ENCODE measurements at places on chromosomes 1 and 21. TPM values are rescaled to one million over a fixed set of nuclear protein-coding genes. Genes with fewer than 3 reads are reported as not detected.

- no peak for DNase-seq
Measured at GRCh38 chr1:54027848-54028247, 9.9 kb upstream of the LDLRAD1 start.

GRCh38 chr1:32353431-32353830 lies 8.9 kb downstream of the FAM229A start:
- DNase-seq, result no peak

NUDT4B gene
- total RNA-seq, result 0.74 TPM

EXO5 gene
- total RNA-seq, result 5.1 TPM

DNA sequence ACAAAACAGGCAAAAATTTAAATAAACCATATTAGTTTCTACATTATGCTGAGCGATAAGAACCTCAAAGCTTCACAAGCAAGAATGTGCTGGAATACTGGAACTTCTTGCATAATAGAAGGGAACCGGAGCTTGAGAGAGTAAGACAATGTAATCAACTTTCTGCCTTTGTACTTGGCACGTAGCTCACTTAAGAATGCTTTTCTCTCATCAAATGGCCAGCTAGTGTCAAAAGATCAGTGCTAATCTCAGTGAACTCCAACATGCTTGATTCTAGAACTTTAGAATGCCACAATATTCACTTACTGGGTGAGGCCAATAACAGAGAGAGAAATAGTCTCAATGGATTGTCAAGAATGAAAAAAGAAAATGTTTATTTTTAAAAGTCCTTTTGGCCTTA lies 486.1 kb upstream of the LRRC7 start:
- no peak for DNase-seq

DNA sequence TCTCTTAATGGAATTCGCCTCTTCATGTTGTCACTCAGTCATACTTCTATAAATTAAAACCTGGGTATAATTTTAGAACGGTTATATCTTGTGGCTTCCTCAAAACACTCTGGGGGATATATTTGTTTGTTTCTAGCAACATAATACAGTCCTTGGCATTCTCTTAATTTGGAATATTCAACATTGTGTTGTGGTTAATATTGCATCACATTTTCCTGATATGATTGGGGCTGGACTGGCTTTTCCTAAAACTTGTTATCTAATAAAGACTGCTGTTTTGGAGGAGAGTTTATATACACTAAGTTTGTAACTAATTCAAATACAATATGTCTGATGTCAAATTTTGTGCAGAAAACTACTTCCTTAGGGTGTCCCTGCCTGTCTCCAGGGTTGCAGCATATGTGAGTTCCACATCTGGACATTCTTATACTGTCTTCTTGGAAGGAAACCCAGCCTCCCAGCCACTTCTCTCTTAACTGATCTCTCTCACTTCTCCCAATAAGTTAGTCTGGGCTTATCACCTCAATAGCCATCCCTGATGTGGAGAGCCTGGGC lies 892.6 kb downstream of the MRPL39 start:
- no peak for DNase-seq

- DNase-seq, result peak; percentile 76
Measured at GRCh38 chr1:9376886-9377333, 84.2 kb downstream of the SPSB1 start.

GRCh38 chr1:243461700-243462099 lies 205.9 kb downstream of the SDCCAG8 start:
- no peak for DNase-seq

DNA sequence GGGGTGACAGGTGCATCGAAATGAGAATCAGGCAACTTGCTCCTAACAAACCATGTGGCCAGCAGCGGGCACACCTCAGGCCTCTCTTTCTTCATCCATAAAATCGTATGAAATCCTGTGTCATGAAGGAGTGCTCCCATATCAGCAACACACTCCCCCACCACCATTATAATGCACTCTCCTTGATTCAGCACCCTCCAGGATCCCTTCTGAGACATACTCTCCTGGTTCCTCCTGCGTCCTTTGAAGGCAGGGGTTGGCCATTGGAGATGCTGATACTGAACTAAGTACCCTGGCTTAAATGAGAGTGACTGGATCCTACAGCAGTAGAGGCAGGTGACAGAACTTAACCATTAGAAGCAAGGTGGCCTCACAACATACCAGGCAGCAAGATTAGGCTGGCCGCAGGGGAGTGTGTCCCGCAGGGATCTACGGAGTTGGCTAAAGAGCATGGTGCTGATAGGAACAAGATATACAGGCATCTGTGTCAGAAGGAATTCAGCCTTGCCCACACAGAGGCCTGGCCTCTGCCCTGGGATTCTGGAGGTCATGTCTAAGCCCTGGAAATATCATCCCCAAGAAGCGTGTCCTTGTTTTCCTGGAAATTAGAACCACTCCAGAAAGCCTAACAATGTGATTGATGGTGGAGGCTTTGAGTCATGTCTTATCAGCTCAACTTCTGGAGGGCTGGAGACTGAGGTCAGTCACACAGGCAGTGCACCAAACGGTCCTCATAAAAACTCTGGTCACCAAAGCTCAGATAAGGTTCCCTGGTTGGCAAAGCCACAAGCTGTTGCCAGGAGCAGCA lies 16.8 kb downstream of the S100A7A start:
- DNase-seq, result no peak

GRCh38 chr1:108695535-108695934 lies 3.4 kb downstream of the PRPF38B start:
- DNase-seq, result no peak

DNA sequence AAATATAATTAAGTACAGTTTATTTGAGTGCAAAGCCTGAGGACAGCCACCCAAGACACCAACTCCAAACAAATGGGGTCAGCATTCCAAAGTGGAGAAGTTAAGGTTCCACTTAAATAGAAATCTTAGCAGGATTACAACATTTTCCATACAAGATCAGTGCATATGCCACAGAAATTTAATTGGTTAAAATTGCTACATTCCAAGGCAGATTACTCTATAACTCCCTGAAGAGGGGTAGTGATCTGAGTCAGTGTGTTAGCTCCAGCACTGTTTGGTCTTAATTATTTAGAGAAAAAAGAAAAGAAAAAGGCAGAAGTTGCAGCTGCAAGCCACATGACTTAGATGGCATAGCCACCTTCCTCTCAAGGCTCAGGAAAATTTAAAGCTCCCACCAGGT lies 297.5 kb downstream of the HHIPL2 start:
- DNase-seq, result no peak

GRCh38 chr1:147907786-147908509 lies 5.4 kb downstream of the GJA8 start:
- DNase-seq, result no peak

Measured in left cardiac atrium (tissue), 4 donors.